ENCODE measurements at places on chromosomes 2 and 18. TPM values are rescaled to one million over a fixed set of nuclear protein-coding genes. Genes with fewer than 3 reads are reported as not detected.

Gene CERKL
- 0.24 TPM for total RNA-seq

Gene DYSF
- 2.4 TPM for total RNA-seq

Gene ANKRD29
- total RNA-seq: 1.1 TPM

Gene LAMA3
- total RNA-seq: 41.3 TPM

Gene C1GALT1C1L
- 0.22 TPM for total RNA-seq

Gene FBXO36
- total RNA-seq: 1.9 TPM

Gene LIMS3
- total RNA-seq: 0.90 TPM

Gene CGREF1
- total RNA-seq: 1.3 TPM

Gene RAMP1
- total RNA-seq: 2.7 TPM

Gene FBXO11
- total RNA-seq: 47.7 TPM

Gene TRIP12
- total RNA-seq: 180 TPM

Gene PDE1A
- total RNA-seq: 1.7 TPM

Gene DNAJC10
- 90.5 TPM for total RNA-seq

Gene CDH2
- total RNA-seq: 0.84 TPM

Gene PARD3B
- total RNA-seq: 24.2 TPM

Gene IL36G
- total RNA-seq: 0.69 TPM

Gene HSPE1
- total RNA-seq: 297 TPM

Gene CXCR1
- total RNA-seq: 0.13 TPM

Gene TUBB8B
- not detected for total RNA-seq

Gene DNAJC5G
- not detected for total RNA-seq

Measured in colonic mucosa (tissue), 4 donors.